ENCODE measurements at places on chromosomes 6 and 20.

- DNase-seq: no peak
Observed at GRCh38 chr20:47691625-47692024, 93.7 kb downstream of the SULF2 start.

DNA sequence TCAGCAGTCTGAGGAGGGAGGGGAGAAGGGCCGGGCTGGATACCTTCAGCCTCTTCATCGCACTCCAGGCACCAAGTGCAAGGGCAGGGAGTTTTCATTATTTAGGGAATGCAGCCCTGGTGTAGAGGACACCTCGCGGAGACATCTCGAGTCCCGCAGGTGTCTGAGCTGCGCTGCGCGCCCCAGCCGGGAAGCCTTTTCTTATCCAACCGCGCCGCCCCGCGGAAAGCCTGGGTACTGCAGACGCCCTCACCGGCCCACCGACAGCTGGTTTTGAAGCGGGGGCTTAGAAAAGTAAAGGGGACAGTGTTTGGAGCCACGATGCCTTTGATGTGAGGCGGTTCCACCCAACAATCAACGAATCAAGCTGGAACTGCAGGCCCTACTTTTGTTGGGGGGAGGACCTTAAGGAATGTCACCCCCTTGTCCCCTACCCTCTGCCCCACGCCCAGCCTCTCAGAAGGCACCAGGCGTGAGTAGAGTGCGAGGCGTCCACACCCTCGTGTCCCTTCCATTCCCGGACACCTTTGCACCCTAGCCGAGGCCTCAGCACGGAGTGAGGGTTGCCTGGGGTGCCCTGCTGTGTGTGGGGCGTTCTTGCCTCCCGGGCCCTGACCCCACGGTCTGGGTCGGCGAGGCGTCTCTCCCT is 8.6 kb downstream of the NKX2-2 start:
- no peak for DNase-seq

- no peak for DNase-seq
Observed at GRCh38 chr6:169229615-169230321, 23.9 kb downstream of the THBS2 start.

DNA sequence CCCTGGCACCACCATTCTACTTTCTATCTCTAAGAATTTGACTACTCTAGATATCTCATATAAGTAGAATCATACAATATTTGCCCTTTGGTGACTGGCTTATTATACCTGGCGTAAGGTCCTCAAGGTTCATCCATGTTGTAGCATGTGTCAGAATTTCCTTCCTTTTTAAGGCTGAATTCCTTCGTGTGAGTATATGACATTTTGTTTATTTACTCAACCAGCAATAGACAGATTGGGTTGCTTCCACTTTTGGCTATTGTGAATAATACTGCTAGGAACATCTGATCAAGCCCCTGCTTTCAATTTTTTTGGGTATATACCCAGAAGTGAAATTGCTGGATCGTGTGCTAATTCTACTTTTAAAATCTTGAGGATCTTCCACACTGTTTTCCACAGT is 232.8 kb upstream of the MCHR2 start:
- DNase-seq: no peak

GRCh38 chr20:33002087-33002808 is 2.0 kb downstream of the SUN5 start:
- DNase-seq: no peak

DNA sequence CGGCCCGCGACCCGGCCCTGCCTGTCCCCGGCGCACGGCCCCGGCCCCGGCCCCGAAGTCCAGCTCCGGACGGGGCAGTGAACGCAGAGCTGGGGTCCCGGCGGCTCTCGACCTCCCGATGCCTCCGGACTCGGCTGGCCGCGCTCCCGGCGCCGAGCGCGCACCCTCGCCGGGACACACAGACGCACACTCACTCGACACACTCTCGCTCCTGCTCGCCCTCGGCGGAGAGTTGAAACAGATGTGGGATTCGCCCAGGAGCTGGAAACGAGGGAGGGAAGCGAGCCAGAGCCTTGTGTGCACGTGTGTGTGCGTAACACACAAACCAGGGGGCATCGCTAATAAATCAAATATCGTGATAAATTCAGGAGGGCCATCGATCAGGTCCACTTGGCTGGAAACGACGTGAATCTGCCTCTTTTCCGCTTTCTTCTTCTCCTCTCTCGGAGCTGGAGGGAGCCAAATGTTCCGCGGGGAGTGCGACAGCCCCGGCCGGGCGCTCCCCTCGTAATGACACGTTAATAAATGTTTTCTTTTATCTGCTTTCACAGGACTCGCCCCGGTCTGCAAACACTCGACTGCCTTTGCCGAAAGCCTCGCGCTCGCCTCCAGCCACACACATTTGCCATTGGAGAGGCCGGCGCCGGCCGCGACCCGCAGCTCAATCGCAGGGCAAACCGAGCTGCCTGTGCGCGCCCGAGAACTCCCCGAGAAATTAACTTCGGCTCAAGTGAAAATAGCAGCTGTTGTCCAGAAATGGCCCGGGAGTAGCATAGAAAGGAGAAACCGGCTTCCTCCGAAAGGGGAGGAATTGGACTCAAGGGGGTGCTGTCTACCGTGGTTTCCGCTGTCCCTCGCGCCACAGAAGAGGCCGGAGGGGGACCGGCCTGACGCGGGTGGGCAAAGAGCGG is 828 bp upstream of the SULF2 start:
- DNase-seq: peak; percentile 75

GRCh38 chr6:89566930-89567629 is 71.5 kb downstream of the LYRM2 start:
- DNase-seq: no peak

- no peak for DNase-seq
Observed at GRCh38 chr6:56899753-56900152, 55.2 kb upstream of the BEND6 start.

- no peak for DNase-seq
Observed at GRCh38 chr6:41161380-41161779, 1.5 kb downstream of the TREM2 start.

- no peak for DNase-seq
Observed at GRCh38 chr20:21519136-21519584, 5.3 kb upstream of the NKX2-2 start.

GRCh38 chr20:33575282-33575681 is 85.4 kb downstream of the CBFA2T2 start:
- no peak for DNase-seq

DNA sequence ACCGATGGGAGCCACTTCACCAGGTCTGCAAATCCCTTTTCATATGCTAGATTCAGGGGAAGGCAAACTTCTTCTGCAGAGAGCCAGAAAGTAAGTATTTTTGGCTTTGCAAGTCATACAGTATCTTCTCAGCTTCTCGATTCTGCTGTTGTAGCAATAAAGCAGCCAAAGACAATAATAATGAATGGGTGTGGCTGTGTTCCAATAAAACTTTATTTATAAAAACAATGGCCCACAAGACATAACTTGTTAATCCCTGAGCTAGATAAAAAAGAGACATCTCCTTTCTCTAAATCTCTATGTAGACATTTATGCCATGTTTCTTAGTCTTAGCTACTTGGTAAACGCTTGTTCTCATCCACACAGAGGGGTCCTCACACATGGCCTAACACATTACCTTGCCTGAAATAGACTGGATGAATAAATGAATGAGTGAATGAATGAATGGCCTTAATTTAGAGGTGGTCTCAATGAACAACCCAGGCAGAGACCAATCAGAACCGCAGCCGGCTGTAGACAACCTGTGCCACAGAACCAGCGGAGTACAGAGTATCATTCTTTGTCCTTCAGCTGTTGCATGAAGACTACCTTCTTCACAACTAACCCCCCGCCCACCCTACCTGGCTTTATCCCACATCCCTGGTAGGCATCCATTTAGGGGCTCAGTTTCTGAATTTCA is 13.5 kb upstream of the PREX1 start:
- DNase-seq: no peak

GRCh38 chr6:135438907-135439535 is 58.5 kb downstream of the AHI1 start:
- no peak for DNase-seq

DNA sequence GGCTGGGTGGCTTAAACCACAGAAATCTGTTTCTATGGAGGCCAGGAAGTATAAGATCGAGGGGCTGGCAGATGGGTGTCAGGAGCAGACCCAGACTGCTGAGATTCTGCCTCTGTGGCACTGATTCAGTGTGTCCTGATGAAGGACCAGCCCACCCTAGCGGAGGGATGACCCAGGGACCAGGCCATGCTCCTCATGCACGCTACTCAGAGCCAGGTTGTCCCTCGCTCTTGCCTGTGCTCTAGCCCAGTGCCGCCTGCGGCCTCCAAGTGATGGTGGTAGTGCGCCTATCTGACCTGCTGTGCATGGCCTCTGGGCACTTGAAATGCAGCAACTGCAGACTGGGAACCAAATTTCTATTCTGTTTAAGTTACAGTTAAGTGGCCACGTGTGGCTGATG is 13.1 kb upstream of the APMAP start:
- DNase-seq: no peak
